ENCODE measurements at places on chromosomes 3 and 15. TPM values are rescaled to one million over a fixed set of nuclear protein-coding genes. Genes with fewer than 3 reads are reported as not detected.

CPLX3 gene
- total RNA-seq = not detected

GATA2 gene
- 23.9 TPM for total RNA-seq

- H3K4me1 ChIP-seq = no peaks in the 10 kb centered on the region
- H3K27ac ChIP-seq = no peak overlapping the region
- H3K36me3 ChIP-seq = no peaks in the 10 kb centered on the region
- H3K4me3 ChIP-seq = no peak overlapping the region
- no peaks in the 10 kb centered on the region for H3K27me3 ChIP-seq
Observed at GRCh38 chr15:77974098-77974414, 103.5 kb downstream of the TBC1D2B start.

DNA sequence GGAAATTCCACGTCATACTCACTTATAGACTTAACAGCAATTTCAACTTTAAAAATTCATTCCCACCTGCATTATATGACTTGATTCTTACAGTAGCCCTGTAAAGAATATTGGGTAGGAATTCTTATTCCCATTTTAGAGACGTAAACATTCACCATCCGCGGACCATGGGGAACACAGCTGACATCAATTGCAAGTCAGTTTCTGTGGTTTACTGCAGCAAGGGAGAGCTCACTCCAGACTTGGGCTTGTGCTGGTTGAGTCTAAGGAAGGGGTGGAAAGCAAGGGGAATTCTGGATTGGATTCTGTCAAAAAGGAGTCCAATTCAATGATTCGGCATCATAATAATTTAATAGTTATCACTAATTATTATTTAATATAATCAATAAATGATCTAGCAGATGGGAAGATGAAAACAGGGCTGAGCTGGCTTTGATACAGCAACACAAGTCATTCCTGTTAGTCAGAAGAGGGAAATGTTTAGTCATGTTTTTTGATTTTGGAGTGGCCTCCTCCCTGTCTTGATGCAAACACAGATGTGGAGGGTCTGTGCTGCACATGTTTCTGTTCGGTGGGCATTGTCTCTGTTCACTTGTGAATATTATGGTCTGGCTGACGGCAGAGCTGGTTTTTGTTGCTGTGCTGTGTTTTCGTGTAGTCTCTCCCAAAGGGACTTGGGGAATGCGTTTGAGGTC lies 9.7 kb downstream of the LIPC start:
- H3K4me3 ChIP-seq = peak overlapping the region; percentile 52
- H3K36me3 ChIP-seq = peaks cover 6% of the 10 kb centered on the region
- no peaks in the 10 kb centered on the region for H3K27me3 ChIP-seq
- H3K27ac ChIP-seq = peak overlapping the region; percentile 96
- peaks cover 55% of the 10 kb centered on the region for H3K4me1 ChIP-seq
- DNase-seq = no peak

ZMYND10 gene
- 13.4 TPM for total RNA-seq

PATL2 gene
- 1.0 TPM for total RNA-seq

OSBPL10 gene
- 24.4 TPM for total RNA-seq

GRCh38 chr15:40157778-40158447 lies 3.0 kb upstream of the BUB1B start:
- H3K27me3 ChIP-seq = no peaks in the 10 kb centered on the region
- H3K36me3 ChIP-seq = no peaks in the 10 kb centered on the region
- no peak overlapping the region for H3K27ac ChIP-seq
- no peak overlapping the region for H3K4me3 ChIP-seq
- no peak for DNase-seq

CACNA2D3 gene
- 2.5 TPM for total RNA-seq

COPS2 gene
- 86.5 TPM for total RNA-seq

- no peak overlapping the region for H3K4me3 ChIP-seq
- H3K36me3 ChIP-seq = no peaks in the 10 kb centered on the region
- no peak for DNase-seq
- H3K27ac ChIP-seq = no peak overlapping the region
- H3K4me1 ChIP-seq = peaks cover 31% of the 10 kb centered on the region
Observed at GRCh38 chr15:60649845-60650548, 171.1 kb upstream of the ICE2 start.

DNA sequence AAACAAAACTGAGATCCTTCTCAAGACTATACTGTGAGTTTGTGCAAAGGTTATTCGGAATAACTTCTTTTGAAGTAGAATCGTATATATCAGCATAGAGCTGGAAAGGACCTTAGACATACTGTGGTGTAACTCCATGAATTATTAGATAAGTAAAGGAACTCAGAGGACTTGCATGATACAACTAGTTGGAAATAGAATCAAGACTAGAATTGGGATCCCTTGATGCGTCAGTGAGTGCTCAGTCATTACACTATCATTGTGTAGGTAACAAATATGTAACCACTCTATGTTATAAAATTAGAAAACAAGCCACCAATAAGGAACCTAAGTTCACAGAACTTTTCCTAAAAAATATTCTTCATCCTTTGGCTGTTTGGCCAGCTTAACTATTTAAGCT lies 61.1 kb downstream of the CBLB start:
- no peak for DNase-seq
- peaks cover 21% of the 10 kb centered on the region for H3K4me1 ChIP-seq
- H3K36me3 ChIP-seq = peaks cover 20% of the 10 kb centered on the region

- H3K27ac ChIP-seq = no peak overlapping the region
- H3K27me3 ChIP-seq = peaks cover 83% of the 10 kb centered on the region
- H3K4me1 ChIP-seq = no peaks in the 10 kb centered on the region
- DNase-seq = no peak
- no peak overlapping the region for H3K4me3 ChIP-seq
- no peaks in the 10 kb centered on the region for H3K36me3 ChIP-seq
Observed at GRCh38 chr15:80264031-80264430, 12.0 kb upstream of the CTXND1 start.

- no peaks in the 10 kb centered on the region for H3K4me1 ChIP-seq
- DNase-seq = no peak
- H3K36me3 ChIP-seq = no peaks in the 10 kb centered on the region
- no peaks in the 10 kb centered on the region for H3K27me3 ChIP-seq
- H3K27ac ChIP-seq = no peak overlapping the region
Observed at GRCh38 chr3:85591451-85591850, 632.7 kb downstream of the CADM2 start.

- H3K36me3 ChIP-seq = no peaks in the 10 kb centered on the region
- no peak for DNase-seq
- peaks cover 16% of the 10 kb centered on the region for H3K27me3 ChIP-seq
- H3K4me3 ChIP-seq = no peak overlapping the region
- H3K27ac ChIP-seq = no peak overlapping the region
Observed at GRCh38 chr3:43192028-43192427, 86.1 kb upstream of the POMGNT2 start.

NEIL1 gene
- 40.4 TPM for total RNA-seq

FRMD5 gene
- total RNA-seq = 3.8 TPM

PLSCR5 gene
- total RNA-seq = not detected

DNA sequence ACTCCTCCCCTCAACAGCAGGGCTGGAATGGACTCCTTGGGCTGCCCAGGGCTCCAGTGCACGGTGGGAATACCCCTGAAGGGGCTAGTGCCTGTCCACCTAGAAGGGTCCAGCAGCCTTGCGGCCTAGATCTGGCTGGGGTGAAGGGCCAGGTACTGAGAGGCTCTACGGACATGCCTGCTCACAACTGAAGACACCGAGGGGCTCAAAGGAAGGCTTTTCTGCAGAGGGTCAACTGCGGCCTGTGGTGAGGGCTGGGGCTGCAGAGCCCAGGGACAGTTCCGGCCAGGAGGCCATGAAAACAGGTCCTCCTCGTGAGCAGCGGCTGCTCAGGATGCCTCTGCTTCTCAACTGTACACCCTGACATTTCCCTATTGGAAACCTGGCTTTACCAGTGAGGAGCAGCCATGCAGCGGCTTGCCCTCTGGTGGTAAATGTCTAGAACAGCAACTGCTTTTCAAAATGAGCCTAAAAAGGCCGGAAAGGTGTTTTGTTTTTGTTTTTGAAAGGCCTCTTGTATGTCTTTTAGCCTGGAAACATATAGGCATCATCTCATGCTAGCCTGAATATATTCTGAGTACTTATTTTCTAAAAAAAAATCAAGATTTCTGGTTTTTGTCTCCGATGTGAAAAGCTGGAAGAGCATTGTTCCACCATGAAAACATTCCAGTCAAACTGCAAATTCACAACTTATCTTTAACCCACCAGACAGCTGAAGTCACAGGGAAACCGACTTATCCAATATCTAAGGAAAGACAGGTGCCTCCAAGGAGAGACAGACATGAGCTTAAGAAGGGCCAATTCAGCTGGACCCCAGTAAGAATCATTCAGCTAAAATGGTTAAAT lies 163.4 kb downstream of the KLF13 start:
- H3K4me1 ChIP-seq = no peaks in the 10 kb centered on the region
- H3K4me3 ChIP-seq = no peak overlapping the region
- no peaks in the 10 kb centered on the region for H3K36me3 ChIP-seq
- H3K27me3 ChIP-seq = peaks cover 14% of the 10 kb centered on the region
- H3K27ac ChIP-seq = no peak overlapping the region

DNA sequence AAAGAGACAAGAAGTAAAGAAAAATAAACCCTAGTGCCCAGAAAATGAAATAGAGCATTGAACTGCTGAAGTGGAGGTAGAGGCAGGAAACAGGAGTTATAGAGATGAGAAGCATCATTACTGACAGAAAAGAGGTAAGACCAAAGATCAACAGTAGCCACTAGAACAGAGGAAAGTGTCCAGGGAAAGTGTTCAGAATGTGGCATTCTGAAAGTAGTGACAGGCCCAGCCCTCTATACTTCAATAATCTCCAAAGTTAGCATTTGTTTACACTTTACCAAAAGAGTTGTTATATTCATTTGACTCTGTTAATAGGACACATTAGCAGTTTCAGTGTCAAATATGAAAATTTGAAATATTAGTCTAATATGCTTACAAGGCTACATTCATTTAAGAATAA lies 727.1 kb upstream of the NECTIN3 start:
- DNase-seq = no peak
- H3K27me3 ChIP-seq = no peaks in the 10 kb centered on the region

PARL gene
- 63.0 TPM for total RNA-seq

SGO1 gene
- total RNA-seq = 18.8 TPM

DNA sequence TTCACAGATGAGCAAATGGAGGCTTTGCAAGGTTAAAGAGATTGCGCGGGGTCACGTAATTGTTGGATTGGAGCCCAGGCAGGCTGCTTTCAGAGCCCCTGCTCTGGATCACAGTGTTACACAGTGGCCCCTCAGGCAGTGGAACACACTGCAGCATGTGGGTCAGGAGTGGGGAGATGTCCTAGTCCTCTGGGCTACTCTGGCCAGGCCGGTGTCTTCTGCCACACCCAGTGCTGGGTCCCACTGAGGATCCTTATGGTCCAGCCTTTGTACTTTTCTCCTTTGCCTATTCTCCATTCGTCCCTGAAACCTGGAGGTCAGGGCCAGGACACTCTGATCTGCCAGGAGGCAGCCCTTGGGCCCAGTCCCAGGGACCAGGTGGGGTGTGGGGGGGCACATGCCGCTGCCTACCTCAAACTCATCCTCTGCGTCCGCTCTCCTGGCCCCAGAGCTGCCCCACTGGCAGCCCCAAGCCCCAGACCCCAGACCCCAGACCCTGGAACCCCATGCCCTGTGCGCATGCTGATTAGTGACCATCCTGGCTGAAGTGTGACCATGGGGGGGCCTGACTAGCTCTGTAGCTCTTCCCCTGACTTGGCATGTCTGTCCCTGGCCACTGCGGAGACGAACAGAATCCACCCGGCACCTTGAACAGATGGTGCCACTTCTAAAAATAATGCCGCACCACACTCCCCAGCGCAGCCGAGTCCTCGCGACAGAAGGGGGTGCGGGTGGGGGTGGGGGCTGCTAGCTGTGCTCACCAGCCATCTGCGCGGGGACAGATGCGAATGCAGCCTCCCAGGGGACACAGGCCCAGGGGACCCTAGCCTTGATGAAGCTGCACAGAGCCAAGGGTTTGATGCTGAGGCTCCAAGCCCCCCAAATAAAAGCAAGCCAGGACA lies 41.6 kb downstream of the ATP2B2 start:
- peaks cover 35% of the 10 kb centered on the region for H3K27me3 ChIP-seq
- no peaks in the 10 kb centered on the region for H3K4me1 ChIP-seq
- no peak for DNase-seq
- H3K4me3 ChIP-seq = no peak overlapping the region

KLF15 gene
- total RNA-seq = 7.9 TPM

Measured in type B pancreatic cell (in vitro differentiated cells).